GM23248 (cell line): ENCODE measurements at places on chromosomes 13 and 19. TPM values are rescaled to one million over a fixed set of nuclear protein-coding genes. Genes with fewer than 3 reads are reported as not detected.

ZNF90 gene
- 1.8 and 3.0 TPM in 2 replicates for total RNA-seq

PSPN gene
- total RNA-seq: 0.22 and 0.89 TPM in 2 replicates

CC2D1A gene
- 20.6 and 22.8 TPM in 2 replicates for total RNA-seq

ZNF146 gene
- total RNA-seq: 63.2 and 64.6 TPM in 2 replicates

FPR3 gene
- not detected in 2 replicates for total RNA-seq
